Fibroblast of gingiva (primary cell): ENCODE measurements at places on chromosomes 1 and 21.

GRCh38 chr1:33242652-33243051 lies 13.6 kb upstream of the ZNF362 start:
- no peak for DNase-seq

DNA sequence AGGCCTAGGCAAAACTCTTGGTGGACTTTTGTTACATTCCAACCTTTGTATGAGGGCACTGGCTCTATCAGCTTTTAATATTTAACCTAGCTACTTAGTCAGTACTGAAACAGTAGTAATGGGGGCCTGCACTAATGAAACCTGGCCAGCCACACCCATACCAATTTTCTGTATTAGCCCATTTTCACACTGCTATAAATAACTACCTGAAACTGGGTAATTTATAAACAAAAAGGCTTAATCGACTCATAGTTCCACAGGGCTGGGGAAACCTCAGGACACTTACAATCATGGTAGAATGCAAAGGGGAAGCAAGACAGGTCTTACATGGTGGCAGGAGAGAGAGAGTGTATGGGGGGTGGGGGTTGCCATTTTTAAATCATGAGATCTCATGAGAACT lies 245.7 kb upstream of the RGS18 start:
- no peak for DNase-seq

GRCh38 chr1:40739455-40740008 lies 44.1 kb upstream of the KCNQ4 start:
- DNase-seq: no peak

GRCh38 chr1:54741531-54741930 lies 22.8 kb downstream of the PARS2 start:
- DNase-seq: no peak

DNA sequence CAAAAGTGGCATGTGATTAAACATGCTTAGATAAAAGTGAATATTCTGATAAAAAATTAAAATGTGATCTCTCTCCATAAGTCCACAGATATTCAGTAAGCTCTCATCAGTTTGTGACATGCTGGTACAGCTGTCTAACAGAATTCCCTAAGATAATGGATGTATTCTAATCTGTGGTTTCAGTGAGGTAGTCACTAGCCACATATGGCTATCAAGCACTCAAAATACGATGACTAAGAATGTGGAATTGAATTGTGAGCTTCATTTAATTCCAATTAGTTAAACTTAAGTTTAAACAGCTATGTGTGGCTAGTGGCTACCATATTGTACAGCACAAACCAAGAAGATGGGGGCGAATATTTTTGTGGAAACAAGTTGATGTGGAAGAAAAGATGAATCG lies 4.1 kb upstream of the REG4 start:
- DNase-seq: no peak

DNA sequence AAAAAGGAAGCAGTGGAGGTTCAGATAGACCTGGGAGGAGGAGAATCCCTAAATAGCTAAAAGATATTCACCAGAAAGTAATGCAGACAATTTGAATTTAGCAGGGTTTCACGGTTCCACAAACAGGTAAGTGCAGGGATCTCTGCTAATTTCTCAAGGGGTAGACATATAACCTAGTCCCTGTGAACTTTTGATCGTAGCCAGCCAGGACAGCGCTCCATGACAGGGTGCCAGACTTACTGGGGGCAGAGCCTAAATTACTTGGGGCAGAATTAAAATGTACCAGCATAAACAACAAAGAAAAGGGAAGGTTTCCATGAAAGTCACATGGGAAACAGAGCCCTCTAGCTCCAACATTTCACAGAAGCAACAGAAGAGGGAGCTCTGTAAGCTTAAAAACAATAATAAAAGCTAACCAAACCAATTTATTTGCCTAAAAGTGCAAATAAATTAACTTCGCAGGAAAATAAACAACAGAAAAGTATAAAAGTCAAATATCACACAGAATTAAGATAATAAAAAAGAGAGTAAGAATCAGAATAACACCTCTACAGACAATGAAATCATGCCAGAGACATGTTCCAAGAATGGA lies 198.3 kb downstream of the DUSP10 start:
- DNase-seq: peak; percentile 44

DNA sequence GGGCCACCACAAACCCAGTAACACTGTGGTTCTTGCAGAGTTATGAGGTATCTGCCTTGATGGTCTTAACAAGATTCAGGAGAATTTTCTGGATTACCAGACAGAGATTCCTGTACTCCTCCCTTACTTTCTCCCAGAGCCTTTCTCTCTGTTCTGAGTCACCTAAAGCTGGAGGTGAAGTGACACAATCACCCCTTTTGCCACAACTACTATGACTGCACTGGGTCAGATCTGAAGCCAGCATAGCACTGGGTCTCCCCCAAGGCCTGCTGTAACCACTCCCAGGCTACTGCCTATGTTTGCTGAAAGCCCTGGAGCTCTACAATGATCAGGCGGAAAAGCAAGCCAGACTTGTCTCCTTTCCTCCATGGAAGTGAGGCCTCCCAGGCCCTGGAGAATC lies 156.7 kb upstream of the NEGR1 start:
- DNase-seq: peak; percentile 9

DNA sequence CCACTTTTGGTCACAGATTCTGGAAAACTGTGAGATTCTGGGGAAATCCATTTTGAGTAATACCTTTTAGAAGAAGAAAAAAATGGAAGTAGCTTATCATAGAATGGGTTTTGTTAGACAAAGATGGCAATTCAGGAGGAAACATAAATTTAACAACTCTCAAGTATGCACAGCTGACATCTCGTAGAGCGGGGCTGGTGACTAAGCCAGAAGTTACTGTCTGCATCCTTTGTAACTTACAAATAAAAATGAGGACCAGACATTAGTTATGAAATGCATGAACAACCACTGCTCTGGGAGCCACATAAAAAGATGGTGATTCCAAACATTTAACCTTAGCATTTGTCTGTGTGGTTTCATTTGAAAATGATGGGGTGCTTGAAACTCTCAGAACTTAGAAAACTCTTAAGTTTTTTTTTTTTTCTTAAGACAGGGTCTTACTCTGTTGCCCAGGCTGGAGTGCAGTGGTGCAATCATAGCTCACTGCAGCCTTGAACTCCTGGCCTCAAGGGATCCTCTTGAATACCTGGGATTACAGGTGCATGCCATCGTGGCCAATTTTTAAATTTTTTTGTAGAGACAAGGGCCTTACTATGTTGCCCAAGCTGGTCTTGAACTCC lies 49.2 kb upstream of the ATP5PO start:
- no peak for DNase-seq

GRCh38 chr1:174005032-174005431 lies 17.1 kb downstream of the RC3H1 start:
- peak; percentile 78 for DNase-seq
